Stimulated activated CD4-positive, alpha-beta T cell treated with anti-CD3 and anti-CD28 coated beads, Interleukin-1b, Interleukin-23, amount 100 ng/mL, for 1 hour (primary cell): ENCODE measurements at places on chromosomes 12 and 14.

- no peak for DNase-seq
These were observed at the start of gene ADCY4 for GRCh38 chr14:24334431-24335291. Gene ADCY4 (minus strand): TSS chr14:24335071. CDS start chr14:24334652, 419 bp downstream.

GRCh38 chr12:13537623-13538022 is 341.1 kb downstream of the EMP1 start:
- no peak for DNase-seq

DNA sequence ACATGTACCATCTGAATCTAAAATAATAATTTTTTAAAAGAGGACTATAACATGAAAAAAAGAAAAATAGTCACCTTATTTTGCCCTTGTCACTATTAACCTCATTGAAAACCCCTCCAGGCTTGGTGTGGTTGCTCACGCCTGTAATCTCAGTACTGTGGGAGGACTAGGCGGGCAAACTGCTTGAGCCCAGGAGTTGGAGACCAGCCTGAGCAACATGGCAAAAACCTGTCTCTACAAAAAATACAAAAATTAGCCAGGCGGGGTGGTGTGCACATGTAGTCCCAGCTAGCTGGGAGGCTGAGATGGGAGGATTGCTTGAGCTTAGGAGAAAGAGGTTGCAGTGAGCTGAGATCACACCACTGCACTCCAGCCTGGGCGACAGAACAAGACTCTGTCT is 126.3 kb upstream of the KRAS start:
- no peak for DNase-seq

DNA sequence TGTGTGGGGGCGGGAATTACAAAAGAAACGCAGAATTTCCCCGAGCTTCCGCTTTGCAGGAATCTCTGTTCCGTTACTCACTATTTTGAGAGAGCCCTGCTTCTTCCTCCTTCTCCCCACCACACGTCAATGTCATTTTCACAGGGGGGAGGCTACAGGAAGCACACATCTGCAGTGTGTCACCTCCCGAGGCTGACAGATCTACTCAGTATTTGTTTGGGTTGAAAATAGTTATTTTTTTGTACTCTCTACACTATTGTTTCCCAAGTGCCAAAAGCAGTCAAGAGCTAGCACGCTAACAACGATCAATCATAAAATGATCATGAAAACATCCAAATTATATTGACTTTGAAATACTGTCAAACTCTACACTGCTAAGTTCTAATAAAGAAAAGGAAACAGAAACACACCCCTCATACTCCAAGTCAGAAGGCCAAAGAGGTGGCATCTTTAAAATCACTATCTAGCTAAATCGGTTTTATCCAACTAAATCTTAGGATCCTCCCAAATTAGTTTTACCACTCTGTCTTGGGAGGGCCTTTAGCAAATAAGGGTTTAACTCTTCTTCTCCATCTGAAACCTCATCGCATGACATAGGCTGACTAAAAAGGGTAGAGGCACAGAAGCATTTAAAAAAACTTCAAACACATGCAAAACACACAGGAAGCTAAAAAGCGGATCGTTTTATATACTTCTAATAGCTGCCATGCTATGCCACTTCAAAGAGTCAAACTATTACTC is 51.8 kb downstream of the FOXN3 start:
- peak; percentile 20 for DNase-seq

DNA sequence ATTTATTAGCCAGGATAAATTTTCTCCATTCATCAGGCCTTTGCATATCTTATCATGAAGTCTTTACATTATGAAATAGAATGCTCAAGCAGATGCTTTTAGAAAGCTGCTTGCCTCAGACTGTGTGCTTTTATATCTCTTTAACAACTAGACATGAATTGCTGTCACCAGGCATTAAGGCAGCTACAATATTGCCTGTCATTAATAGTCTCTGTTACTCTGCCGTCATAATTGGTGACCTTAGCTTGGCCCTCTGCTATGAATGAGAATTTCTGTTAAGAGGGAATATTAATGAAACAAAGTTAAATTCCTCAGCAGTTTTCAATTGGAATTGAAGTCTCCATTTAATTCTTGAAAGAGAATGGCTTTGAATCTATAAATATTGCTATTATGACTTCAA is 266.8 kb upstream of the MIS18BP1 start:
- no peak for DNase-seq

- no peak for DNase-seq
These were observed 172.8 kb downstream of the ETV6 start for GRCh38 chr12:11822081-11822834.

DNA sequence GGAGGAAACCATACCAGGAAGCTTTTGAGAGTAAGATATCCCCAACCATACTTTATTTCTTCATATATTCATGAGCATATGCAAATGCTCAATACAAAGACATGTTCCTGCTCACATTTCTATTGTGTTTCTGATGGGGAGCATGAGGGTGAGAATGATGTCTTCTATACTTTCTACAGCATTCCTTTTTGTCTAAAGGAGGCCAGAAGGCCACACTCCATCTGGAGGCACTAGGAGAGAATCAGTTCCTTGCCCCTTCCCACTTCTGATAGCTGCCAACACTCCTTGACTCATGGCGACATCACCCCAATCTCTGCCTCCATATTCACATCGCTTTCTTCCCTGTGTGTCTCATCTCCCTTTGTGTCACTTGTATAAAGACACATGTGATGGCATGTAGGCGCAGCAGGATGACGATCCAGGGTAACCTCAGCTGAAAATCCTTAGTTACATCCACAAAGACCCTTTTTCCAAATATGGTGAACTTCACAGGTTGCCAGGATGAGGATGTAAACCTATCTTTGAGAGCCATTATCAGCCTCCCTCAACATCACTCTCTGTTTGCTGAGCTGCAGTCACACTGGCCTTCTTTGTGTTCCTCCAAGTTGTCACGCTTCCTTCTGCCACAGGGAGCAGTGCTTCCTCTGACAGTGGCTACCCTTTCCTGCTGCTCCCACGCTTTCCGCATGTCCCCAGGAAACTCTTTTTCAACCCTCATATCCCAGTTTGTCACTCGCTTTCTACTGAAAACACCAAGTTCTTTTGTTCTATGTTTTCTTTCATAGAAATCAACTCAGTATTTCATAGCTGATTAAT is 96.9 kb downstream of the STXBP6 start:
- DNase-seq, result no peak

- DNase-seq, result no peak
These were observed 55.8 kb upstream of the CCDC175 start for GRCh38 chr14:59632381-59632780.

DNA sequence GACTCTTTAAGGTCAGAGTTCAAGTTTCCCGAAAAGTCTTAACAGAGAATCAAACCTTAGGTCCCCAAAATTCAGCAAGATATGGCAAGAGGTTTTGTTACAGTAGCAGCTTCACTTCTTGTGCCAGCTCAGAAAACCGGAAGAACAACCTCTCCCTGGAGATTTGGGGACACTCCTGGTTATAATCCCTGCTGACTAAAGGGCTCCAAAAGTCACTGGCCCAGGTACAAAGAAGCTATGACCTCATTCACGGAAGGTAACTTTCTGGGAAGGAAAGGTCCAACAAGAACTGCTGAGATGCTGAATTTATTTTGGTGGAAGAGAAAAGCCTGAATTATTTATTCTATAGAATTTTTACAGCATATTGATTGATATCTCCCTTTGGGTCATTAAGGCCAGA is 55.6 kb upstream of the DIO2 start:
- DNase-seq, result no peak

- DNase-seq, result no peak
These were observed 27.6 kb upstream of the ISM2 start for GRCh38 chr14:77526266-77526665.

- no peak for DNase-seq
These were observed at the start of gene SLC25A47 for GRCh38 chr14:100323121-100323941. Gene SLC25A47 (plus strand): TSS chr14:100323339. CDS start chr14:100323415, 76 bp downstream.

- DNase-seq, result no peak
These were observed 136.5 kb downstream of the HMGA2 start for GRCh38 chr12:65960820-65961189.

GRCh38 chr12:54565310-54565985 is 16.0 kb downstream of the PDE1B start:
- DNase-seq, result no peak

DNA sequence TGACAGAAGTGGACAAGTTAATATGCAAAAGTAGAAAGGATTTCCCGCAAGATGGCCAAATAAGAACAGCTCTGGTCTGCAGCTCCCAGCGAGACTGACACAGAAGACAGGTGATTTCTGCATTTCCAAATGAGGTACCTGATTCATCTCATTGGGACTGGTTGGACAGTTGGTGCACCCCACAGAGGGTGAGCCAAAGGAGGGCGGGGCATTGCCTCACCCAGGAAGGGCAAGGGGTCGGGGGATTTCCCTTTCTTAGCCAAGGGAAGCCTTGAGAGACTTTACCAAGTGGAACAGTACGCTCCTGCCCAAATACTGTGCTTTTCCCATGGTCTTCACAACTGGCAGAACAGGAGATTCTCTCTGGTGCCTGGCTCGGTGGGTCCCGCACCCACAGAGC is 191.3 kb downstream of the ALG10B start:
- no peak for DNase-seq

- no peak for DNase-seq
These were observed 460.9 kb upstream of the SYT1 start for GRCh38 chr12:78403681-78404080.

- DNase-seq, result no peak
These were observed 143.3 kb upstream of the AVPR1A start for GRCh38 chr12:63294327-63294632.

DNA sequence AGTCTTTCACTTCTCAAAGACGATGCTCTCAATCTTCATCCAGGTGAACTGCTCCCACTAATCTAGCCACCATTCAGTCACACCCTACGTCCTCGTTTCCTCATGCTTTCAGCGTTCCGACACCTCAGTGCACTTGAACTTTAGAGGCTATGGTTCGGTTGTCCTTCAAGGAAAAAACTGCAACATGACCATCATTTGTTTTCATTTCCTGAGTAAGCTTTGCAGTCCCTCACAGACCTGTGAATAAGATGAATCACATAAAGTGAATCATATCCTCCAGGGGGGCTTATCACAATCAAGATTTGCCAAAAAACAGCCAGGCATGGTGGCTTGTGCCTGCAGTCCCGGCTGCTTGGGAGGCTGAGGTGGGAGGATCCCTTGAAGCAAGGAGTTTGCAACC is 80.2 kb downstream of the TMCC3 start:
- no peak for DNase-seq

DNA sequence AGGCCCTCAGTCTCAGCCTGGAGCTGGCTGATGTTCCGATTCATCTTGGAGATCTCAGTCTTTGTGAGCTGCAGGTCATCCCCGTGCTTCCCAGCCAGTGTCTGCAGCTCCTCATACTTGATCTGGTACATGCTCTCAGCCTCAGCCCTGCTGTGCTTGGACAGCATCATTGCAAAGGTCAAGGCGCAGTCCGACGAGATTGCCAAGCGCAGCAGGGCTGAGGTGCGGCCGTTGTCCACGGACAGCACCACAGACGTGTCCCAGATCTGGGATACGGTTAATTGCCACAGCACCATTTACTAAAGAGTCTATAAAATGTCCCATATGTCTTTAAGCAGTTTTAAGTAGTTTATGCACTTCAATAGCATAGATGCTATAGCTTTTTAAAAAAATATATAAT is 965.7 kb downstream of the FSCB start:
- no peak for DNase-seq

GRCh38 chr12:31321897-31322228 is 4.1 kb downstream of the SINHCAF start:
- DNase-seq, result no peak

GRCh38 chr14:65496178-65496993 is 83.9 kb downstream of the FUT8 start:
- DNase-seq, result no peak

DNA sequence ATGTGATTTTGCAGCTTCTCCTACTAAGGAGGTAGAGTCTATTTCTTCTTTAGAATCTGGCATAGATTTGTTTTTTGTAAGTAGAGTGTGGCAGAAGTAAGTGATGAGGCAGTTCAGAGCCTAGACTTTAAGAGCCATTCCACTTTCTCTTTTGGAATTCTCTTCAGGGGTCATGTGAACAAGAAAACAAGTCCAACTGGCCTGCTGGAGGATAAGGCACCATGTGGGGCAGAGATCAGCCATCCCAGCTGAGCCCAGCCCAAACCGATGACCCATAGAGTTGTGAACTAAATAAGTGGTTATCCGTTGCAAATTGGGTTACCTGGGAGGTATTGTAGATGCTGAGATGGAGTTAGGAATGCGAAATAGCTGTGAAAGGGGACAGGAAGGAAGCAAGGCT is 60.3 kb upstream of the TBPL2 start:
- no peak for DNase-seq

DNA sequence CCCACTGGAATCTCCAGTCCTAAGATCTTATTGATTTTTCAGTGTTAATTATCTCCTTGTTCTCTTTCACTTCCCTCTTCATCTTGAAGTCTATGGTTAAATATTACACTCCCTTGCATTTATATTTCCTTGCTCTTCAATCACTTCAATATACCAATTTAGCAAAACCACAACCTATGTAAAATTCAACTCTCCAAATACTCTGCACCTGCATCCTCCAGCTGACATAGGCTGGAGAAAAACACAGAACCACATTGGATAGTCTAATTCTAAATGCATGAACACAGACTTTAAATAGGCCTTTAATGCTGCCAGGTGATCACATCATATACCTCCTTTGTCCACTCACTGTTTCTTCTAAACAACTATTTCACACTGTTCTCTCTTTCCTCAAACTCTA is 253.8 kb upstream of the GARIN6 start:
- no peak for DNase-seq

- DNase-seq, result no peak
These were observed 129.8 kb upstream of the PPFIA2 start for GRCh38 chr12:81888961-81889360.
